ENCODE measurements at places on chromosomes 6 and 20.

DNA sequence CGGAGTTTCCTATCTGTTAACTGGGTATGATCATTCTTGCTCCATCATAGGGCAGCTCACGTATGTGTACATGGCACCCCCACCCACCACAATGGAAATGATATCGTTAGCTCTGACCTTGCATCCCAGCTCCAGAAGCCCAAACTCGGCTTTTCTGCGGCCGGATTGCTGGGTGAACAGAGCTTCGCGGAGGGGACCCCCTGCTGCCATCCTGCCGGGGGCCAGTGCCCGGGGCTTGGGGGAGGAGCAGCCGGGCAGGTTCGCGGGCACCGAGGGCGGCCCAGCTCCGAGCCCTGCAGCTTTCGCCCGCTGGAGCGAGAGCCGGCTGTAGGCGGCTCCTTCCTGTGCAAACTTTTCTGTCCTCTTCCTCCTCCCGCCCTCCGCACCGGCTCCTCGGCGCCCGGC lies 24.9 kb upstream of the FUCA2 start:
- peak; percentile 80 for DNase-seq

DNA sequence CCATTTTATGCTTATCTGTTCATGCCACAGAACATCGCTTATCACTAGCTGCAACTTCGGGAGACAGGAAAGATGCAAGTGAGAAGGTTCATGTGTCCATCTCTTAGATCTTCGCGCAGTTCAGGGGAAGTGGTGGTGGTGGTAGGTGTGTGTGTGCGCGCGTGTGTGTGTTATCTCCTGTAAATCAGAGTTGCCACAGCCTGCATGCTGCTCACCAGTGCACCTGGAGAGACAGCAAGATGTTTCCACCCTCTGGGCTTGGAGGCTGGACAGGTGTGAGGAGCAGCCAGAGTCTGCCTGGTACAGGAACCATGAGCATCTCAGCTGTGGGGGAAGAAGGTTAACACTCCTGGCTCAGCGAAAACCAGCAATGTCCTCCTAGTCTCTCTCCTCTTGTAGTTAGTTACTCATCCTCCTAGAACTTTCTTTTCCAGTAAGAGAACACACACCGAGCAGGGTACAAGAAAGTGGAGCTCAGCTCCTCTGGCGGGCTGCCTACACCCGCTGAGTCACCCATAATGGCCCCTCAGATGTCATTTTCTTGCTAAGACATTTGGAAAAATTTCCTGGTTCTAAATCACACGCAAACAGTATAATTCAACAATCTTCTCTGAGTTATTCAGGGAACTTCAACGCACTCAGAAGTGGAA lies 5.1 kb upstream of the TUBB1 start:
- peak; percentile 61 for DNase-seq

- DNase-seq: no peak
Observed at GRCh38 chr20:38143238-38143645, 21.8 kb downstream of the TGM2 start.

DNA sequence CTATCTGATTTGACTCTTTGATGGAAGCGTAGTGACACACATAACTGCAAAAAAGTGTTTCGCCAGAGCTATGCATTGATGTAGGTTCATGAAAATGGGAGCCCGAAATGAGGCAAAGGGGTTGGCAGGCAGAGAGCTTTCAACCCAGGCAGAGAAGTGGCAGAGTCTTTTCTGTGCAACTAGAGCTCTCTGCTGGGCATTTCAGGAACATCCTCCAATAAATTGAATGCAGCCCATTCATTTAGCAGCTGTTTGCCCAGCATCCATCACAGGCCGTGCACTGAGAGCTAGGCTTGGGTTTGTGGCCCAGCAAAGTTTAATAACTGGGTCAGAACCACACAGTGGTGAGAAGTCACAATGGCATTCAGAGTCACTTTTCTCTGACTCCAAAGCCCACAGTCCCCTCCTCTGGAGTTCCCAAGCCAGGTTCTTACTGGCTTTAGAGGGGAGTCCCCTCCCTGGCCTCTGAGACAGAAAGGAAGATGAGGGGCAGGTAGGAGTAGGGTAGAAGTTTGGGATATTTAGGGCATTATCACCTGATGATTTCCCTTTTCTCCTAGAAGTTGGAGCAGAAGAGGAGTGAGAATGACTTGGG lies 31.8 kb upstream of the ELMO2 start:
- no peak for DNase-seq

DNA sequence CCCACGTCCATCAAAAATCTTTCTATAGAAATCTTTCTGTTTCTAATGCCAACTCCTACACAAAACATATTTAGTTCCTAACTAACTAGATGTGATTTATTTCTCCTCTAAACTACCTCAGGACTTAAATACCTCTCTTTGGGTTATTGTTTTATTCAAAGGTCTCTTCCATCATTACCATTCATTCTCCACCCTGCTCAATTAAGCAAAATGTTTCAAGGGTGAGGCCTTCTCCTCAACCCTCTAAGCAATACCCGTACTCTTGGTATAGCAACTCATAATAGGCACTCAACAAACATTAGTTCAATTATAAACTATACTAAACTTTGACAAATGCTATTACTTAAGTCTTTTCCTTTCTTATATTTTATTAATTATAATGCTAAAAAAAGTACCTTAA lies 111.4 kb downstream of the RNGTT start:
- no peak for DNase-seq

DNA sequence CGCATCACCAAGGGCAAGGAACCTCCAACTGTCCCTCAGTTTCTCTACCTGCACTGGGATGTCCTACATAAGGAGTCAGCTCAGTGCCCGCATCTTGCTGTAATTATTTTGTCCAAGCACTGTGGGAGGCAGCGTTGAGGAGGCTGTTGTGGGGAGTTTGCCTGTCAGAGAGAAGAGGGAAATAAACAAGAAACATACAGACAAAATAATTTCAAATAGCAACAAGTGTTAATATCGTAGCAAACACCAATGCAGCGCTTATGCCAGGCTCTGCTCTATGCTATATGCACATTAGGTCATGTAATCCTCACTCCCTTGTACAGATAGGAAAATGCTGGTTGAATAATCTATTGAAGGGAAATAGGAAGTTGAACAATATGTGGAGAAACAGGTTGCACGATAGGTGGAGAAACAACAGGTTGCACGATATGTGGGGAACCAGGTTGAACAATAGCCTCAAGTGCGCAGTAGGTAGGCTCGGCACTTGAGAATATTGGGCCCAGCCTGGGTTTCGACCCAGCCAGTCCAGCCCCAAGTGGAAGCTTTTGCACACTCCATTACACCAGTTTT lies 91.2 kb upstream of the SIRPA start:
- no peak for DNase-seq

DNA sequence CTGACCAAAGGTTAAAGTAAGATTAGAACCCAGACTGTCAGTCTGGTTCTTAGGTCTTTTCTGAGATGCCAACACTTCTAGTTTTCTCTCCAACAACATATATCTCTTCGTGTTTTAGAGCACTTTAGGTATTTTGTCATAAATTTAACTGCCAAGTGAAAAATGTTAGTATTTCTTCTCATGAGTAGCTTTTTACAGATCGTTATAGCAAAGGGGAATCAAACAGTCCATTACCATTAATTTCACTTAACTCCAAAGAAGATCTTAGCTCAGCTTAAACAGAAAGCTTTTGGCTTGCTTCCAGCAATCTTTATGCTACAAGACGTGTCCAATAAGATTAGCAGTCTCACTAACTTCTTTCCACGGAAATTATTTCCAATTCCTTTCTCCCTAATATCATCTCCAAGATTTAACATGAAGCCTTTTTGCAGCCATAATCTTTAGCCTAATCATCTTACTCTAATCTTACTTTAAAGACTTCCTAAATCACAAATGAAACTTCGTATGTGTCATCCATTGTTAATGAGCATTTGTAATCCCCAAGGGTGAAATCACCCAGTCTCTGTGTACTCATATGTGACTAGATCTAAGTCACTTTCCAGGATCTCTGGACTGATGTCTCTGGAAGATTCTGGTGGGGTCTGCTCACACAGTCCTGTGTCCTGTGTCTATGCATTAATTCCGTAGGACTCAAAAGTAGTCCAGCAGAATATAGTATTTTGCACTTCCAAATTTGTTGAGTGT lies 38.7 kb downstream of the MOXD1 start:
- DNase-seq: no peak

DNA sequence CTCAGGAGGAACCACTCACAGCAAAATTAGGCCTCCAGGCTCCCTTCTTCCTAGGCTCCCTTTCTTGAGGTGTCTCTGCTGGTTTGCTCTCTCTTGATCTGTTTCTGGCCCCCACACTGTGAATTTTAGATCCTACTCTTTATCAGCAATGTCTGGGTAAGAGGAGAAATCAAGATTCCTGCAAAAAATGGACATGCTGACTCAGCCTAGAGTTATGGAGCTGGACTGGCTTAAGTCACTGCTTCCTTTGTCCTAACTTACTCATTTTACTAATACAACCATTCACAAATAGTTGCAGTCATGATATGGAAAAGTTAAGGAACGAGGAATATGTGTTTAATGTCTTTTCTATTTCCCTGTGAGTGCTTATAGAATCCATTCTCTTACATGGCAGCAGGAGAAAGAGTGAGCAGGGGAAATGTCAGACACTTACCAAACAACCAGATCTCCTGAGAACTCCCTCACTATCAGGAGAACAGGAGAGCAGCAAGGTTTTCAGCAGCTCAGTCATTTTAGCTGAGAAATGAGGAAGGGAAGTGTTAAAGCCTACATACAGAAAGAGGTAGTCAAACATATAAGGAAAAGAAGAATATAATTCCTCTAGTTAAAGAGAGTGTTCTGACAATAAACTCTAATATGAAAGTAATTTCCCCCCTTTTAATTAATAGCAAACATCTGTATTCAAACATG lies 160.8 kb downstream of the PDE7B start:
- no peak for DNase-seq

DNA sequence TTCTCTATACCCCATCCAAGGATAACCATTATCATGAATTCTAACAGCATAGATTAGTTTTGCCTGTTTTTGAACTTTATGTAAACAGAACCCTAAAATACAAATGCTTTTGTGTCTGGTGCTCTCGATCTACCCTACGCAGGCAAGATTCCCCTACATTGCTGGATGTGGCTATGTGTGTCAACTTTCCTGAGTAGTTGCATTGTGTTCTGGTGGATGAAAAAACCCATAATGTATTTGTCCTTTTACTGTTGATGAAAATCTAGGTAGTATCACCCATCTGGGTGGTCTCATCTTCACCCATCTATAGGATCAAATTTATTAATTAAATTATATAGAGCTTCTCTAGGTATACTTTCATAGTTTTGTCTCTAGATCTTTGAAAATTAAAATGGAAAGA lies 211.7 kb downstream of the ANKRD60 start:
- DNase-seq: no peak

DNA sequence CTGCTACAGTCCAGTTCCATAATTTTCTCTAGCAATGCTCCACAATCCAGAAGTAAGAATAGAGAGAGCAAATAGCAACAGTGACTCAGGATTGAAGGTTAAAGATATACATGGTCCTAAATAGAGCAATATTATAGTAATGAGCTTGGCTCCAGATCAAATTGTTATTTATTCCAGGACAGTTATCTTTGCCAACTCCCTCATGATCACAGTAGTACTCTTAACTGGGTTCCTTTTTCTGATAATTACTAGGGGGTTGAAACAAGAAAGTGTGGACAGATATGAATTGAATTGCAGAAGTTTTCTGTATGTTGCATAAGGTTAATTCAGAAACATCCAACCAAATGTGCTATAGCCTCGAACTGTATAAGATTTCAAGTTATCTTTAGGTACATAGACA lies 11.9 kb downstream of the FAM184A start:
- no peak for DNase-seq

DNA sequence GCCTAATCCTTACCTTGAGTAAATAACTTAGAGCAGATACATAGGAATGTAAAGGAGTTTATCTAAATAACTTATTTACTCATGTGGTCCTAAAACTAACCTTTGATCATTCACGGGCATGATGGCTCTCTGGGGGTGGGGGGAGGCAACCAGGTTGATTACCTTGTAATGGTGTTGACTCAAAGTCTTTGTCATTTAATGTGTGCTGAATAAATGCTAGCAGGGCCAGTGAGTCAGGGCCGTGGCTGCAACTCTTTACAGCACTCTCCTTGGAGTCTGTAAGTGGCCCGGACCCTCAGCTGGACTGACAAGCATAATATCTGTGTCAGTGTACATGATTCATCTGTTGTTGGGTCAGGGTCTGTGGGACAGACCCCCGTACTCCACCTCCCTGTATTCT lies 203.0 kb downstream of the EPM2A start:
- DNase-seq: no peak

All from activated CD8-positive, alpha-beta memory T cell treated with anti-CD3 and anti-CD28 coated beads for 24 hours (primary cell).